ENCODE measurements at places on chromosomes 2 and 18.

- DNase-seq, result peak; percentile 13
Measured at GRCh38 chr2:160550048-160550447, 56.4 kb upstream of the RBMS1 start.

DNA sequence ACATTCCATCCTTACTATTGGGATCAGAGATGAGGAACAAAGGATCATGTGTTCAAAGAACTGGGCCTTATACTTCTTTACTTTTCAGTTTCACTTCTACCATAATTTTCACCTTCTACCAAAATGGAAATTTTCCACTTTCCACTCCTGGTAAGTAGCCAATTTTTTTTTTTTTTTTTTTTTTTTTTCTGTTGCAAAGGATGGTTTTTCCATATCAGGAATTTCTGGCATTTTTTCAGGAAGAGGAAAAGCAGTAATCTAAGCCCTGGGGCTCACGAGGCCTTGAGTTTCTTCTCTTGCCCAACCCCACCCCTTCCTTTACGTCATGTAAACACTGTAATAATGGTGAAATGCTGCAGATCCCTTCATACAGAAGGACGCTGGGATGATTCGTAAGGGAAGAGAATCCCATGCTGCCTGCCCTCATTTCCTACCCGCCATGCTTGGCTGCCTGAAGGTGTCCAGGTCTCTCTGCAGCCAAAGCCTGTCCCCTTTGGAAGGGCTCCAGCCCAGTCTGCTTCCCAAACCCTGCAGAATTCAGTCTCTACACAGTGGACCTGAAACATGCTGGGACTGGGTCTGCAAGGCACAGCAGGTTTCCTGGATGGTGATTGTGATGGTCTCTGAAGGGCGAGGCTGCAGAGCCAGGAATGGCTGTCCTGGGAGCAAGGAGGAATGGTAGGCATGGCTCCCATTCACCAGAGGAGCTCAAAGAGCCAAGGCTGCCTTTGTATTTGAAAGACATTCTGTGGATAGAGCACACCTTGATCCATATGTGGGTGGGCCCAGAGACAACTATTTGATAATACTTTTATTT is 57.0 kb downstream of the EFR3B start:
- peak; percentile 88 for DNase-seq

DNA sequence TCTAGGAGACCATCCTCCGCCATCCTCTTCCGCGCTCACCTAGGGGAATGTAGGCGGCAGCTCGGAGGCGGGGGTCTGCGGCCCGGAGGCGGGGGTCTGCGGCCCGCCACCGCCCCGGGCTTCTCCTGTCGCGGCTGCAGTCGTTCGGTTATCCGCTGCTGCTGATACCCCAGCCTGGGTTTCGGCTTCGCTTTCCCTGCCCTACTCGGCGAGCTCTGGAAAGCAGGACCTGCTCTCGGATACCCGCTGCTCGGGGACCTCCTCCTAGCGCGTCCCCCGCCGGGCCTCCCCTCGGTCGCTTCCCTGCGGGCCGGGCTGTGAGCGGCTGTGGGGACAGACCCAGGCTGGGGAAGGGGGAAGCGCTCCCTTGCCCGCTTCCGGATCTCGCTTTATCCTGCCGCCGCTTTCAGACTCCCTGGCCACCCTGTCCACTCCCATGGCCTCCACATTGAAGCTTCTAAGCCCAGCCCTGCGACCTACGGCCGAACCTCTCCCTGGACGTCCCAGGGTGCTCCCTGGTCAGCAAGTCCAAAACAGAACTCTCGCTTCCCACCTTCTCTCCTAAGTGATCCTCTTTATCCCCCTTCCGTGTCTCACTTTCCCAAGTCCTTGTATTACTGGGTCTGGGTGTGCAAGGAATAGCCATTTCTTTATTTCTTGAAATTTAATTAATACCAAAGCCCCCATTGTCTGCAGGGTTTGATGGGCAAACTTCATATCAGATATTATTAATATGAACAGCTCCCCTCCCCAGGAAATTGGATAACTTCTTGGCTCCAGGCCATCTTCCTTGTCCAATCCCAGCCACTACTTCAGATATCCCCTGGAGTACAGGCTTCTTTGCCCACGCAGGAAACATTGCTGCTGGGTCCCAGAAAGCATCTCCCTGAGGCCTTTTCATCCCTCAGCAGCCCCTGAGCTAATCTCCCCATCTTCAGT is 769 bp downstream of the FKBP1B start:
- peak; percentile 21 for DNase-seq

DNA sequence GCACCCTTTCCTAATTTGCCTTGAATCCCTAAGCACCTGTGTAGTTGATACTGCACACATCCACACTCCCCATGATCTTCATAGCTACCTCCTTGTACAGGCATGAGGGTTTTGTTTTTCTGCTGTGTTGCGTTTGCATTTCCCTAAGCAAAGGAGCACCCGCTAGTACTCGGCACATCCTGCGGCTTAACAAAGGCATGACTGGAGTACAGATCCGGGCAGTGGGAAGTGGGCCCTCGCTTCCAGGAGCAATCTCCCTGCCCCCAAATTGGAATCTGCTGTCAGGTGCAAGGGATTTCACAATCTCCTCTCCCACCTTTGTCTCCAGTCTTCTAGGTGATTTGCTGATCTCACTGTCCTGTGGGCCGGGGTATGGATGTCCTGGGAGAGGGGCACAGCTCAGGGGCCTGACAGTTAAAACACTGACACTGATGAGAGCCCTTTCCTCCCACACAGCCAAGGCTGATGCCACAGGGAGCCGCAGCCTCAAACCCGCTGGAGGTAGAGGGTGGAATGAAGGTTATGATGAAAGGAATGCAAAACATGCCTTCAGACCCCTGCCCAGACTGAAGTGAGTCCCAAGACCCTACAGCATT is 98.7 kb upstream of the THOC1 start:
- DNase-seq, result no peak

GRCh38 chr18:73283032-73283431 is 415.2 kb upstream of the NETO1 start:
- DNase-seq, result no peak

DNA sequence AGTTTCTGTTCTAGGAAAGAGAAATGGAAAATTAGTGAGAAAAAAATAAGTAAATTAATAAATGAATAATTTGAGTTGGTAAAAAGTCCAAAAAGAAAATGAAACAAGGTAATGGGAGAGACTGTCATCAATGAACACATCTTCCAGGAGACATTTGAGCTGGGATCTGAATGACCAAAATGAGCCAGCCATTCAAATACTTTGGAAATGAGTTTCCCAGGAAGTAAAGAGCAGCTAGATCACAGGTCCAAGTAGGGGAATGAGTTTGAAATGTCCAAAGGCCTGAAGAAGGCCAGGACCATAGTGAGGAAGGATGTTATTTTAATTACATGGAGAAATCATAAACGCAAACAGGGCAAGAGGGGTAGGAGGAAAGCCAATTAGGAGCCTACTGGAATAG is 6.6 kb upstream of the DNAH7 start:
- no peak for DNase-seq

DNA sequence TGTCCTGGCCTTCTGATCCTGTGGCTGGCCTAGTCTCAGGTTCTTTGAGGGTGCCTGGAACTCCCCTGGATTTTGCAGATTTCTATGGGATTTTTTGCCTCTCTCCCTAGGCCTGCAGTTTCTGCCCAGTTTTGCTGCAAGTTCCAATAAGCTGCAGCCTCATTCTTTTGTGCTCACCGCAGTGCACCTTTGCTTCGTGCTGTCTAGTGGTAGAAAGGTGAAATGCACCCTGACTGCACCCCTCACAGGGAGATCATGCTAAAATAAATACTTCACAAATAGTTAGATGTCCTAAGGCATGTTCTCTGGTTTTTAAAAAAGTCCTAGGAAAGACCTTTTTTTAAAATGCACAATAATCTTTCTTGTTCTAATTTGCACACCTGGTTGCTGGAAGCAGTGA is 72.5 kb downstream of the GNAL start:
- DNase-seq, result no peak

GRCh38 chr2:241072553-241073165 is 29.4 kb downstream of the MTERF4 start:
- no peak for DNase-seq

DNA sequence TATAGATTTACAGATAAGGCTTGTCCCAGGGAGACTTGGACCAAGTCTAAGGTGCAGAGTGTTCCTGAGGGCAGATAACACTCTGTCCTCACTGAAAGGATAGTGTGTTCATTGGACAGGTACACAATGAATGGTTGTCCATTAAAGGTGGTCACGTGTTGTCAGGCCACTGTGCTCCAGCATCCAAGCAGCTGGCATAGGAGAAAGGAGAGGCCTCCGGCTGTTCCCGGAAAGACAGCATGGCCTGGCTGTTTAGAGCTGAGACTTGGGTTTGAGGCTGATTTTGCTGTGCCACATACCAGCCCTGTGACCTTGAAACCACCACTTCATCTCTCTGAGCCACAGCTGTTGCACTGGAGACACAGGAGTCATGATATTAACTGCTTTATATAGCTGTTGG is 19.6 kb upstream of the SULT1C3 start:
- no peak for DNase-seq

DNA sequence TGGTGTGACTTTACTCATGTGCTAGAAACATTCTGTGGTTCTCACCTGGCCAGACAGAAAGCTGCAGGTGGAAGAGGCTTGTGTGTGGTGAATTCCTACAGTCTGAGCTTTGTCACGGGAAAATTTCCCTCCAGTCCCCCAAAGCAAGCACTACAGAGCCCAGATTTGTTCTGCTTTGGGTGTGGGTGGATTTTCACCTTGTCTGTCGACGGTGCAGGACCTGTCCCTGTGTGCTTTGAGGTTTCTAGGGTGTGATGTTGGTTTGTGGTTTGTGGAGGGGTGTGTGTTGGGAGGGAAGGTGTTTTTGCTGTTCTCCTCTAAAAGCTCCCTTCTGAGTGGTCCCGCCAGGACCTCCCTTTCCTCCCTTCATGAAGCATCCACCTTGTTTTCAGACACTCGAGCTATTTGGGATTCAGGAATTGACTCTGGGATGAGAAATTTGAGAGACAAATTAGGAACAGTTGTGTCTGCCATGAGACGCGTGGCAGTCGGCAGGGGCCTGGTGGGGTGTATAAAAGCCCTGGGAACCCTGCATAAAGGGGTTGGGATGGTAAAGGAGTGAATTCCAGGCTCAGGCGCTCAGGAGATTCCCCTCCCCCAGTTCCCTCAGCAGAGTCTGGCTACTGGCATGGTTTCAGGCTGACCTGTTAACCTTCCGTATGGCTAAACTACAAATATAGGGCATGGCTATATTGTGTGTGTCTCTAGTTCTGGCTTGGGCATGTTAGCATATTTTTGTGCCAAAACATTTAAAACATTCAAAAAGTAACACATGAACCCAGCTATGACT is 65.5 kb downstream of the DGKD start:
- DNase-seq, result no peak

DNA sequence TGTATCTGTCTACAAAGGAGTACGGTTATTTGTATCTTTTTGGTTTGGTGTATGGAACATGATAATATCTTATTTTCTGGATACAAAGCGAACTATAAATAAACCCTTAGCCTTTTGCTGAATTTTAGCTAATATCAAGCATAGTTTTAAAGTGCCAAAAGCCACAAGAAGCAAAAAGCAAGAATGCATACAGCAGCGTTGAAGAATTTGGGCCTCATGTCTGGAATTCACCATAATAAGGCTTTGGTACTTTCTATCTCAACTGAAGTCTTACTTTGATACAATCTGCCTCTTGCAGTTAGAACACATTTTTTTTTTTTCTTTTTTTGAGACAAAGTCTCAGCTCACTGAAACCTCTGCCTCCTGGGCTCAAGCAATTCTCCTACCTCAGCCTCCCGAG is 151.5 kb downstream of the ERBB4 start:
- DNase-seq, result no peak

DNA sequence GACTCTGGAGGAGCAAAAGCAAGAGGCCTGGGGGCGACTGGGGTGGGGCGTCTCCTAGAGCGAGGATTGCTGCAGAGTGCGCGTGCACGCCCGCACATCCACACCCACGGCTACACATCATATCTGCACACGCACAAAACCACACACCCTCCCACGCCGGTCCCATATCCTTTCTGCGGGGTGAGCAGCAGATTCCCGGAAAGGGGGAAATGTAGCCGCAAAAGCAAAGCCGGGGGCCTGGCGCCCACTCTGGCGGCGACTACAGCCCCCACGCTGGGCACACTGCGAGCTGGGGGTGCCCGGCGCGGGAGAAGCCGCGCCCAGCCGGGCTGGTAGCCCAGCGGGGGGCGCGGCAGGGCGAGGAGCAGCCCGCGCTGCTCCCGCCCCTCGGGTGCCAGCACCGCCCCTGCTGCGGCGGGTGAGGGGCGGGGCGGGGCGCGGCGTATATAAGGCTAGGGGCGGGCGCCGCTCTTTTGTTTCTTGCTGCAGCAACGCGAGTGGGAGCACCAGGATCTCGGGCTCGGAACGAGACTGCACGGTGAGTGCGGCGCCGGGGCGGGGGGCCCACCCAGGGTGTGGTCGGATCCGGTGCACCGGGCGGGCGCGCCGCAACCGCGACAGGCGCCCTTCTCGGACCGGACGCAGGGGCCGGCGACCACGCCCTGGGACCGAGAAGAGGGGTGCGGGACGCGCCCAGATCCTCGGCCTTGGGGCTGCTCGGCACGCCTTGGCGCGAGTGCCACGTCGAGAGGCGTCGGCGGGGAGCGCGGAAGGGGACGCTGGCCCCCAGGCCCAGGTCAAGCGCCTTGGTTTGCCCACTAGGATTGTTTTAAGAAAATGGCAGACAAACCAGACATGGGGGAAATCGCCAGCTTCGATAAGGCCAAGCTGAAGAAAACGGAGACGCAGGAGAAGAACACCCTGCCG is at the start of gene TMSB10:
TSS of gene TMSB10 (plus strand) at position 476 of the 927 bp plus-strand sequence.
- peak; percentile 89 for DNase-seq

DNA sequence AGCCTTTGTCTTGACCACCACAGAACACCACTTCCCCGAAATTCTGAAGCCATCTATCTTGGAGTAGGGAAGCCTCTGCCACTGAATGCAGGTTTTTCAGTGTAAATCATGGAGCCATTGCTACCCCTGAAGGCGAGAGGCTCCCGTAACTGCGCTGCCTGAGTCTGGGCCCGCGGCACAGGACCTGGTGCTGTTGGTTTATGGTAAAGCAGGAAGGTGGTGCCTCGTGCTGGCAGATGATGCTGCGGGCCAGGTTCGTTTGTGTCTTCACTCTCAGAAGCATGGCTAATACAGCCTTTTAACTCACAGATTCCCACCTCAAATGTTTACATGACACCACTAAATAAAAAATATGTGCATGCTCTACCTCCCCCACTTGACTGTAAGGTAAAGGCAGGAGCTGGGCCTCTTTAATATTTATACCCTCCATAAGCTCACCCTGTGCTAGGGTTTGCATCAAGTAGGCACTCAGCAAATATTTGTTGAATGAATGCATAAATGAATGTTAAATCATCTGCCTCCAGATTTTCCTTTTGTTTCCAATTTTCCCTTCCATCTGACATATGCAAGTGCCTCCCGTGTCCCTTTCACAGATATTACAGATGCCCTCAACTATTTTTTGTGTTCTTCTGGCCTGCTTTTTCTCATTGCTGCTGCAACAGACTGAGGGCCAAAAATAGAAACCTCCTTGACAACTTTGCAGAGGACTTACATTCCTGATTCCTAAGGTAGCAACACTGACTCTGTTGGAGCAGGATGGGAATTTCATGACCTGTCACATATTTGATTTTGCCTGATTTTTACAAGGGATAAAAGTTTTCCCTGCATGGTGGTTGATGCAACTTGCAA is 83.5 kb upstream of the CPO start:
- DNase-seq, result no peak

GRCh38 chr2:190592831-190593230 is 56.1 kb upstream of the NAB1 start:
- DNase-seq, result no peak

Data from SK-MEL-5 (cell line).